ENCODE measurements at places on chromosomes 1 and 21. TPM values are rescaled to one million over a fixed set of nuclear protein-coding genes. Genes with fewer than 3 reads are reported as not detected.

DNA sequence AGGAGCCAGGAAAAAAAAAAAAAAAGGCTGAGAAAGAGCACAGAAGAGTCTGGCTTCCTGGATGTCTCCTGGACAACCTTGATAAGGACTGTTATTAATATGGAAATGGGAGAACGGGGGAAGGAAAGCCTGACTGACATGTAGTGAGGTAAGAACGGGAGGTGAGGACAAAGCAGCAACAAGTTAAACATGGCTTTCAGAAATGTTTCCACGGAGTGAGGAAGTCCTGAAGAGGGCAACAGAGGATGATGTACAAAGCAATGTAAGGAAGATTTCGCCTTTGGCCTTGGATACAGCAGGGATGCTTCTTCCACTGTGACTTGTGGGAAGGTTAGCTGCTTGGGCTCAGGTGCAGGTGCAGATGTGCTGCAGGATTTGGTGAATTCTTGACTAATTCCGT lies 11.9 kb upstream of the NIBAN1 start:
- peak; percentile 60 for DNase-seq

- no peak for DNase-seq
Measured at GRCh38 chr1:175204330-175204729, 11.8 kb upstream of the KIAA0040 start.

DNA sequence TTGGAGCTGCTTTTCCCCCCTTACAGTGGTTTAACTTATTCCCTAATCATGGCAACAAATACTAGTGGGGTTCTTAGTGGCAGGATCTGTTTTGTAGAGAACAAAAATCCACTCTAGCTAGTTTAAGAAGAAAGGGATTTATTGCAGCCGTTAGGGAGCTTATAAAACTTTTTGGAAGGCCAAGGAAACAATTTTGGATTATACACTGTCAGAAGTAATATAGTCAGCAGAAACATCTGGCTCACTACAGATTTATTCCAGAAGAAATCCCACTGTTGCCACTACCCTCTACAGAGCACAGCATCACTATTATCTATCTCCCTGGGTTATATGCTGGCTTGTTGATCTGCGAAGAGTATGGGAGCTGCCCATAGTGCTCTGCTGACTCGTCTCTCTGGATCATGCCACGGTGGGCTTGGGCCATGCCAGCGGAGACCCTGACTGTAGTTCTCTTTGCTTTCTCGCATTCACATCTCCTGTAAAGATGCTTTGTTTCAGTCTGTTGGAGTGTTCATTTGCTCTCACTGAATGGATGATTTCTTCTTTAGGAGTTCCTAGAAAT lies 107.5 kb downstream of the ODF2L start:
- no peak for DNase-seq

The RASSF5 gene
- total RNA-seq: 0.59 TPM

The SPRR5 gene
- not detected for total RNA-seq
